Daoy (cell line): ENCODE measurements at places on chromosomes 5 and 9. TPM values are rescaled to one million over a fixed set of nuclear protein-coding genes. Genes with fewer than 3 reads are reported as not detected.

- peak; percentile 73 for DNase-seq
These were observed 31.1 kb downstream of the FBXW11 start for GRCh38 chr5:171975262-171975876.

DNA sequence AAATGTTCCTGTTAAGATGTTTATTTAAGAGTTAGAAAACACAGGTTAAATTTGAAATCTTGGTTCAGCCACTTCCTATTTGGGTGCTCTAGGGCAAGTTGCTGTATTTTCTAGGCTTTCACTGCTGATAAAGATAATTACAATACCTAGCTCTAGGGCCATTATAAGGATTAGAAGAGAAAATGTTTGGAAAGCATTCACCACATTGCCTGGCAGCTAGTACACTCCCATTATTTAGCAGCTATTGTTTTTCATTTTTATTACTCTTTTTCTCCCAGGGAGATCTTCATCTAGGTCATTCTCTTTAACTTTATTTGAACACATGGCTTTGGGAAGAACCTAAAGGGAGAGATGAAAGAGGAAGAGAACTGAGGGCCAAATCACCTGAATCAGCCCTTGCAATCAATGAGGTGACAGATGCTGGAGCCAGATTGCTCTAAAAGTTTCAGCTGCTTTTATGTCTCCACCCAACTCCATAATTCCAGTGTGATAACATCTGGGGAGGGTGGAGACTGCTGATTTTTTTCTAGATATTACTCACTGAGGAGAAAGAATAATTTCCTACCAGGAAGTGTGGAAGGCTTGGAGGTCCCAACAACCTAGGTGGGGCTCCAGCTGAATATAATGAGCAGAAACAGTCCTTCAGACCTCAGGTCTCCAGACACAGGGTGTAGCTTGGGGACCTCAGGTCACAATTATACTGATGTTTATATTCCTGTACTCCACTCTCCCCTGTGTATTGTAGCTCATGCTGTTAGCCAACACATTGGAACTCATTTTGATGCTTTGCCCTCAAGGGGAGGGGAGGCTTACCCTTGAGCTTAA is 640.0 kb downstream of the RAB3C start:
- DNase-seq = peak; percentile 23

DNA sequence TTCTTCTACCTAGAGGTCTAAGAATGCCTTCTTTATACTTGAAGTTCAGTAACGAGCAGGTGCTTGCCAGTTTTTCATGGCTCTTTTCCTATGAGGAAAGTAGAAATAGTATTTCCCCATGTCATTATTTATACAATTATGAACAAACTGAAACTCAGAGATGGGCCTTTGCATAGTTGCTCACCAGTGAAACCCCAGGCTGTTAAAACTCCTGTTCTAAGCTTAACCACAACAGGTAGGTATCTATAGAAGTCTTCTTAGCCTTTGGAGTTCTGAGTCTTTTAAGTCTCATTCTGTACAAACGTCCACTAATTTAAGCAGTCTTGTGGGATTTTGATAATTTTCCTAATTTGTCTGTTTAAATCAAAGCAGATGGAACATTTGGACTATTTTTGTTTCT is 90.1 kb downstream of the STARD4 start:
- DNase-seq = no peak

GRCh38 chr5:150270541-150271295 is 18.9 kb downstream of the CAMK2A start:
- no peak for DNase-seq

DNA sequence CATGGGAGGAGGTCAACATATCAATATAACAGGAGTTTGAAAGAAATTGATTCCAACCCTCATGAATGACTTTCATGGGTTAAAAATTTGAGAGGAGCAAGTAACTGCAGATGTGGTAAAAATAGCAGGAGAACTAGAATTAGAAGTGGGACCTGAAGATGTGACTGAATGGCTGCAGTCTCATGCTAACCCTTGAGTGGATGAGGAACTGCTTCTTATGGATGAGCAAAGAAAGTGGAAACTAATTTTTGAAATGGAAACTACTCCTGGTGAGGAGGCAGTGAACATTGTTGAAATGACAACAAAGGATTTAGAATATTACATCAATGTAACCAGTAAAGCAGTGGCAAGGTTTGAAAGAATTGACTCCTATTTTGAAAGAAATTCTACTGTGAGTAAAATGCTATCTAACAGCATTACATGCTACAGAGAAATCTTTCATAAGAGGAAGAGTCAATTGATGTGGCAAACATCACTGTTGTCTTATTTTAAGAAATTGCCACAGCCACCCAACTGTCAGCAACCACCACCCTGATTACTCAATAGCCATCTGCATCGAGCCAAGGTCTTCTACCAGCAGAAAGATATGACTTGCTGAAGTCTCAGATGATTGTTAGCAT is 1683.2 kb downstream of the MAT2B start:
- no peak for DNase-seq

DNA sequence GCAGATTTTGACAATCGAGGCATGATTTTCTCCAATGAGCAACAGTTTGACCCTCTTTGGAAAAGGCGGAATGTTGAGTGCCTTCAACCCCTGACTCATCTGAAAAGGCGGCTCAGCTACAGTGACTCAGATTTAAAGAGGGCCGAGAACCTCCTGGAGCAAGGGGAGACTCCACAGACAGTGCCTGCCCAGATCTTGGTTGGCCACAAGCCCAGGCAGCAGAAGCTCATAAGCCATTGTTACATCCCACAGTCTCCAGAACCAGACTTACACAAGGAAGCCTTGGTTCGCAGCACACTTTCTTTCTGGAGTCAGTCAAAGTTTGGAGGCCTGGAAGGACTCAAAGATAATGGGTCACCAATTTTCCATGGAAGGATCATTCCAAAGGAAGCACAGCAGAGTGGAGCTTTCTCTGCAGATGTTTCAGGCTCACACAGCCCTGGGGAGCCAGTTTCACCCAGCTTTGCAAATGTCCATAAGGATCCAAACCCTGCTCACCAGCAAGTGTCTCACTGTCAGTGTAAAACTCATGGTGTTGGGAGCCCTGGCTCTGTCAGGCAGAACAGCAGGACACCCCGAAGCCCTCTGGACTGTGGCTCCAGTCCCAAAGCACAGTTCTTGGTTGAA is 13.6 kb downstream of the PTPDC1 start:
- peak; percentile 84 for DNase-seq

- DNase-seq = no peak
These were observed 285.8 kb upstream of the TNC start for GRCh38 chr9:115403753-115404152.

- DNase-seq = no peak
These were observed 408.7 kb downstream of the TLE4 start for GRCh38 chr9:79980432-79980831.

- peak; percentile 47 for DNase-seq
These were observed 6.0 kb upstream of the AQP3 start for GRCh38 chr9:33453286-33453860.

DNA sequence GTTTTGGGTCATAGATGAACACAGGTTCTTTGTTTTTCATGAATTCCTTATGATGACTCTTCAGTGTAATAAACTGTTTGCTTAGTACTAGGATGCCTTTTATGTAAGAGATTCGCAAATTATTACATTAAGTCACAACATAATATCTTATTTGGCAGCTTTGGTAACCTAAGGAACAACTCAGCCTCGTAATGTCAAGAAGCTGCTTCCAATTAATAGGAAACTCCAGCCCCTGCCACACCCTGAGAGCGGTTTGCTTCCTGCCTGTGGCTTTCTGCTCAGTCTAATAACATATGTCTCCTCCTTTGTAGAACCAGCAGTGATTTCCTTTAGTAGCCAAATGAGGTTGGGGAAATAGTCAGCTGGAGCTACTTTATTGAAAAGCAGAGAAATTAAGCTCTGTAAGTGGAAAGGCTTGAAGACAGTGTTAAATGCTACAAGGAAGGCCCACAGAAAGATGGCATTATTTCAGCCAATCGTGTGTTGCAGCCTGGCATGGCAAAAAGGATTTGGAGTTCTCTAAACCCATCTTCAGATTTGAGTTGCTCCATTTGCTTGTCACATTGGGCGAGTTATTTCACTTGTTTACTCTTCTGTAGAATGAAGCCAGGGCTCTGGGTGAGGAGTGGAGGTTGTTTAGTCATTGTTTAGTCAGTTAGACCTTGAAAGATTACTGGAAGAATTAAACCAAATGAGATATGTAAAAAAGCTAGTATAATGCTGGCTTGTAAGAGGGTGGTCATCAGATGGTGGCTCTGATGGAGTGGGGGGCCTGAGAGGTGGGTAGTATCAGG is 54.1 kb downstream of the MTAP start:
- DNase-seq = no peak

- no peak for DNase-seq
These were observed 131.5 kb downstream of the PAM start for GRCh38 chr5:102886586-102886985.

- DNase-seq = no peak
These were observed 157.0 kb downstream of the PJA2 start for GRCh38 chr5:109252731-109253130.

DNA sequence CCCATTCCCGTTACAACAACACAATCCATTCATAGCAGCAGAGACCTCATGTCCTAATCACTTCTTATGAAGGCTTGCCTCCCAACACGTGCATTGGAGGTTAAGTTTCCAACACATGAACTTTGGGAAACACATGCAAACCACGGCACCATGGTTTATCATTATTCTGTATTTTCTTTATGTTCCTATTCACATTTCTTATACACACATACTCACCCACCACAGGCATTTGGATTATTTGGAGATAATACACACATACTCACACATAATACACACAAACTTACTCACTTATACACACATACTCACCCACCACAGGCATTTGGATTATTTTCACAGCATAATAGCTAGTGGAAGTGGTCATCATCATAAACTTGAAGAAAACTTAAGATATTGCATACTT is 75.6 kb downstream of the C7 start:
- peak; percentile 6 for DNase-seq

DNA sequence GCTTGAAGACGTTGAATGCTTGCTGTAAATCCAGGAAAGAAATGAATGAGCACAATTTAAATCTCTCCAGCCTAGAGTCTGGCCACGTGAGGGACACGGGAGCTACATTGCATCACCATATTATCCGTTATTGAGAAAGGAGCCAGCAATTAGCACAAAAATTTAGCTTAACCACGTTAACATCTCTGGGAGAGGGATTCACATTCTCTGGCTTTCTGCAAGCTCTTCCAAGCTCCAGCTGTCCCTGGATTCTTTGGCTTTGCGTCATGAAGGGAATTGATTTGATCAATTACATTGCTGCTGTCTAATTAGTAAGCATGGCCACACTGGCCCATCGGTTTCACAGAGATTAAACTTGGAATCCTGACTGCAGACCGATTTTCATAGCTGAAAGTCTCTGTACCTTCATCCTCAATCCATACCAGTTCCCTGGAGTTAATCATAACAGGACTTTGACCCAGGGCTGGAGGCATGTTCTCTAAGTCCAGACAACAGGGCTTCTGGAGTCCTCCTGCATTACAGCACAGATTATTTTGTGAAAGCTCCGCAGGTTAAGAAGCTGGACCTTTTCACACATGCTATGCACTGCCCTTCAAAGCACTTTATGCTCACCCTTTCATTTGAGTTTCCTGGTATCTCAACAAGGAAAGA is 31.6 kb downstream of the ADRA1B start:
- DNase-seq = no peak

DNA sequence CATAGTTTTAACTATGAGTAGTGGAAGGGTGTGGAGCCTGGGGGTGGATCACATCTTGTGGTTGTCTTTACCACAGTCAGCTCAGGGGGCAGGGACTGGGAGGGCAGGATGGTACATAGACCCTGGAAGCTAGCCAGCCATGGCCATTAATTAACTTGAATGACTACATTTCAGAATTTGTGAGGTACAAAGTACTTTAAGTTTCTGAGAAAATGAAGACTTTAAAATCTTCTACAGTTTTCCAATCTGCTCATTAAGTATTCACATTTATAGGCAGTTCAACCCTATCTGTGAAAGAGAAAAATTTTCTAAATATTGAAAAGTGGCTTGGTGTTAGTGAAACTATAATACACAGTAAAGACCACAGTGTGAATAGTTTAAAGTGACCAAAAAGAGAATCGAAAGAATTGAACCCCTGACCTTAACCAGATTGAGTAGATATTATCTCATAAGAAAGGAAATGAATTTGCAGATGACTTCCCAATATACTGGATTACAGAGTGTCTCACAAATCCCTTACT is 234.2 kb upstream of the MEF2C start:
- DNase-seq = peak; percentile 51

- no peak for DNase-seq
These were observed 100.7 kb downstream of the CACNA1B start for GRCh38 chr9:137978262-137978714.

- no peak for DNase-seq
These were observed 17.2 kb upstream of the SPOCK1 start for GRCh38 chr5:137516251-137516797.

DNA sequence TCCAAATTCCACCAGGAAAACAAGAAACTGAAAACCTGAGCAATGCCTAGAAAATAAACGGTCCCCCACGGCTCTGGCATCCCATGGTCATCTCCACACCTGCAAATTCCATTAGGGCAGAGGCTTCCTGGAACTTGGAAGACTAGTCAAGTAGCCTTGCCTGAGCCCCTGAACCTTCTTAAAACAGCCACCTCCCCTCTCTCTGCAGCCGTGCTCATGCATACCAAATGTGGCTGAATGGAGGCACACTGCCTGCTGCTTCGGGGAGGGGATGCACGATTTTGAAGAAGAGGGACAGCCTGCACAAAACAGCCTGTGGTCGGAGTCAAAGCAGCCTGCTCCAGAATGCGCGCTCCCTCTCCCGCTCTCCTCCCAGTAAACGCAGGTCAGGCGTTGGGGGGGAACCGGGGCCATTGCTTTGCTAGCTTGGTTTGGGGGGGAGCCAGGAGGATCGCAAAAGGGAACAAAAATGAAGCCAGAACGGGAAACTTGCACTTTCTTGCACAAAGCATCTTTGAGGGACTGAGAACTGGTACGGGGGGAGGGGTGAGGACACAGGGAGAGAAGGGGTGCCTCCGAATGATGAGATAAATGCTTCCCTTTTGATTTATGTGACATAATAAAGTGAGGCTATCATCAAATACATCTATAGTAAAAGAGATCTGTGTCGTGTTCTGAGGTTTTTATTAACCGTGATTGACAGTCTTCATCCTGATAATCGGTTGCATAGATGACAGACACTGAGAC is at the start of gene TRPM3:
Gene TRPM3 (minus strand): TSS at position 347 of the 747 bp plus-strand sequence. CDS start 267 bp downstream, at position 80.
- DNase-seq = no peak

GRCh38 chr5:163915481-163915961 is 410.1 kb downstream of the MAT2B start:
- no peak for DNase-seq

GRCh38 chr9:132472599-132472998 is 62.6 kb downstream of the CFAP77 start:
- no peak for DNase-seq

NUDT2 gene
- 51.9 and 63.5 TPM in 2 replicates for total RNA-seq

NR2F1 gene
- 7.3 and 10.0 TPM in 2 replicates for total RNA-seq

PCSK5 gene
- 1.4 TPM in 2 replicates for total RNA-seq

C5orf58 gene
- total RNA-seq = not detected in 2 replicates

ZFP2 gene
- 0.11 TPM in 1 of 2 replicates, not detected in the other for total RNA-seq

IL4 gene
- total RNA-seq = not detected in 2 replicates

LAMC3 gene
- total RNA-seq = 2.5 and 3.8 TPM in 2 replicates

ERP44 gene
- total RNA-seq = 17.1 and 18.8 TPM in 2 replicates
